A172 (cell line): ENCODE measurements at places on chromosomes 2 and 18. TPM values are rescaled to one million over a fixed set of nuclear protein-coding genes. Genes with fewer than 3 reads are reported as not detected.

DNA sequence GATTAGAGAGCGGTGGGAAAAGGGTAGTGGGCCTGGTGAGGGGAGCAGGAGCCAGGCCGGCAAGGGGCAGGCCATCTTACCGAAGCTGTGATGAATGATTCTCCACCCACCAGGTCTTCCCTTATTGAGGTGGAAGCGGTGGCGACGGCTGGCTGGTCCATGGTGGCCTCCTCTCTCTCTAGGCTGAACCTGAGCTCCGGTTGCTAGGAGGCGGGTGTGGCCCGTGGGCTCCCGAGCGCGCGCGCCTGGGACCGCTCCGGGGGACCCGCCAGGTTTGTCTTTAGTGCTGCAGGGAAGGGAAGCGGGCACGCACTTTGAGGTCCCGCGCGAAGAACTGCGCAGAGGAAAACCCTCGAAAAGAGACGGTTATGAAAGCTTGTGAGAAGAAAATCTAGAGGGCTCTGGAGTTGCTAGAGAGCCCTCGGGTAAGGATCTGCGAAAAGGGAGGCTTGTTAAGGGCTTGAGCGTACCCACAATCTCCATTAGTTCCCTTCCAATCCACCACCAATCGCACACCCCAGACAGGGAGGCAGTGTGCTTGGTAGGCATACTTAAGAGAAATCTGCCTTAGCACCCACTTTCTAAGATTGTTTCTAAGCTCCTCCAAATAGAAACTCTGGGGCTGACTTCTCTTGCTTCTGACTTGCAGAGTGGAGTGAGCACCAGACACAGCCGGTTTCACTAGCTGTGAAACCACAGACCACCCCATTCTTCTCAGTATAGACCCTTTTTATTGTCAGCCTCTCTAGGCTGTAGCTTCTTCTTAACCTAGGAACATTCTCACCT lies at the start of gene STPG4:
Gene STPG4 (minus strand): TSS at position 218 of the 786 bp plus-strand sequence. CDS start 57 bp downstream, at position 161.
- no peak for DNase-seq

DNA sequence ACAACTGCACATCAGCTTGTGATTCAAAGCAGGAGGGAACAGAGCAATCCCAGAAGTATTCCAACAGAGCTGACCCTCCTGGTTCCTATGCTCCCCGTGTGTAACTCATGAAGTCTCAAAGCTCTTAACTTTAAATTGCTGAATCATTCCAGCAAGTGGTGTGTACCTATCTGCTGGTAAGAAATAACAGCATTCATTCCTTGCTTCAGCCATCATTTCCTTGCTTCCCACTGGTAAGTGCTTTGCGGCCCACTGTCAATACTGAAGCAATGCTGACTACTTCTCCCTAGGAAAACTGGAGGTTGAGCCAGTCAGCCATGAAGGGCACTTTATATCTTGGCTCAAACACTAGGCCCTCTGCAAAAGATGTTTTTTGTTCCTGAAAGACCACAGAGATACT lies 222.4 kb downstream of the EXOC6B start:
- DNase-seq = no peak

- no peak for DNase-seq
These were observed 370.6 kb upstream of the CDH20 start for GRCh38 chr18:60962625-60963024.

- DNase-seq = no peak
These were observed 1339.4 kb upstream of the CHAC2 start for GRCh38 chr2:52428224-52428623.

- DNase-seq = no peak
These were observed 81.0 kb upstream of the EPAS1 start for GRCh38 chr2:46216213-46216612.

- DNase-seq = no peak
These were observed 20.1 kb downstream of the ARL4C start for GRCh38 chr2:234476766-234477165.

DNA sequence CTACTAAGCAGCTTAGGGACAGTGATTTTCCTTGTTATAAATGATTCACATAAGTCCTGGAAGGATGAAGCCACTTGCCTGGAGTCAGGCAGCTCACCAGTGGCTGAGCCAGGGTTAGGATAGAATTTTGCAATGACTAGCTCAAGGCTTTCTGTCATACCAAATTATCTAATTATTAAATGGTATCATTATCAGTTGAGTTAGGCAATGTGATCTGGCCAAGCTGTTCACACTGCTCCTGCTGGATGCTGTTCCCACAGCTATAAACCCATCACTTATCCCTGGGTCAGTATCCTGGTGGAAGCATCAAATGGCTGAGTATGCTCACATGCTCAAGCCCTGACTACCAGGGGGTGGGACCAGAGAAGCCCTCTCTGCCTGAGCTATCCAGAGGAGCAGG lies 235.2 kb downstream of the MTX2 start:
- no peak for DNase-seq

LRRC30 gene
- not detected in 2 replicates for total RNA-seq

DNA sequence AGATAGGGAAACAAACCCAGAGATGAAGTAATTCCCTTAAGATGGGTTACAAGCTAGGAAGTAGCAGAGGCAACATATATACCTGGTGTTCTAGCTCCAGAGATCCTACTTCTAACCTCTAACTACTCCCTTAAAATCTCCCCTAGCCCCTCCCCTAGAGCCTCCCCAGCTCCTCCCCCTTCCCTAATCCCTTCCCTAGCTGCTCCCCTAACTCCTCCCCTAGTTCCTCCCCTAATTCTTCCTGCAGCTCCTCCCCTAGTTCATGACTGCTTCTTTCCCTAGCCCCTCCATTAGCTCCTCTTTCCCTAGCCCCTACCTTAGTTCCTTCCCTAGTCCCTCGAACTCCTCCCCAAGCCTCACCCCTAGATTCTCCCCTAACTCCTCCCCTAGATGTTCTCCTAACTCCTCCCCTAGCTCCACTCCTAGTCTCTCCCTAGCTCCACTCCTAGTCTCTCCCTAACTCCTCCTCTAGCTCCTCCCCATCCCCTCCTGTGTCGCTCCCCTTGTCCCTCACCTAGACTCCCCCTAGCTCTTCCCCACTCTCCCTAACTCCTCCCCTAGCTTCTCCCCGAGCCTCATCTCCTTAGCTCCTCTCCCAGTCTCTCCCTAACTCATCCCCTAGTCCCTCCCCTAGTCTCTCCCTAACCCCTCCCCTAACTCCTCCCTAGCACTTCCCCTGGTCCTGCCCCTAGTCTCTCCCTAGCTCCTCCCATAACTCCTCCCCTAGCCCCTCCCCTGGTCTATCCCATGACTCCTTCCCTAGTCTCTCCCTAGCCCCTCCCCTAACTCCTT lies 108.9 kb downstream of the CD226 start:
- DNase-seq = peak; percentile 72

NRP2 gene
- total RNA-seq = 5.4 and 10.2 TPM in 2 replicates

DNA sequence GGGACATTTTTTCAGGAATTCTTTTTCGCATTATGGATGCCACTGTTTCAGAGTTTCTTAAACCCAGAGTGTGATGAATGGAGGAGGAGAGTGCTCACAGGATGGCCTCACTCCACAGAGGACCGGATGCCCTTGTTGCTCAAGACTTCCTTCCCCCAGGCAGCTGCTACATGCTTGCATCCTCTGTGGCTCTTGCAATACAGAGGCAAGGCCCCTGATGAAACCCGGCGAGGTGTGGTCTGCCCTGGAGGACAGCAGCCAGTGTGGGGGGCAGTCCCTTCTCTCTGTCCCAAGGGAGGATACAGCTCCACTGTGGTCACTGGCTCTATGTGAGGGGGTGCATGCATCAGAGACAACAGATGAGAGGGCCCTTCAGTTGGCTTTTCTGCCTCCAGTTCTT lies 109.6 kb downstream of the SH3RF3 start:
- DNase-seq = peak; percentile 44

GRCh38 chr2:212005085-212005671 lies 533.4 kb downstream of the ERBB4 start:
- DNase-seq = peak; percentile 55

CHRND gene
- not detected in 2 replicates for total RNA-seq

C2orf81 gene
- 2.3 and 3.5 TPM in 2 replicates for total RNA-seq

NCKAP5 gene
- 0.07 and 3.7 TPM in 2 replicates for total RNA-seq

GRCh38 chr2:33216508-33217182 lies 259.8 kb upstream of the RASGRP3 start:
- DNase-seq = no peak

POTEF gene
- not detected in 2 replicates for total RNA-seq

GRCh38 chr2:16664052-16664731 lies 1.4 kb downstream of the CYRIA start:
- peak; percentile 62 for DNase-seq

DNA sequence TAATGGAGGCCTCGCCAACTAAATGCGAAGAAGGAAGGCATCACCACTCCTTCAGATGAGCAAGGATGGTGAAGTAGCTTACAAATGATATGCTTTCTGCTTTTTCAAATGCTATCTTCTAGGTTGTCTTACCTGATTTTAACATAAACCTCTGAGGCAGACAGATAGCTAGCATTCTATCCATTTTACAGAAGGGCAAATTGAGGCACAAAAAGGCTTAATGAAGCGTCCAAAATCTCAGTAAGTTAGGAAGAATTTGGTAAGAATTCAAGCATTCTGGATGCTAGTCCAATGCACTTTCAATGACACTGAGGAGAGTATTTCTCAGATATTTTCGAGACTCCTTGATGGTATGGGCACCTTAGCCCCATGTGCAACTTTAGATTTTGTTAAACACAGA lies 81.8 kb downstream of the LRP2 start:
- no peak for DNase-seq
